Stimulated activated CD8-positive, alpha-beta memory T cell treated with anti-CD3 and anti-CD28 coated beads, Interleukin-15, amount 100 ng/mL, for 4 hours (primary cell): ENCODE measurements at places on chromosomes 1 and 21.
A peak's percentile ranks its signal among the peaks of the same experiment; 100 is the strongest.

DNA sequence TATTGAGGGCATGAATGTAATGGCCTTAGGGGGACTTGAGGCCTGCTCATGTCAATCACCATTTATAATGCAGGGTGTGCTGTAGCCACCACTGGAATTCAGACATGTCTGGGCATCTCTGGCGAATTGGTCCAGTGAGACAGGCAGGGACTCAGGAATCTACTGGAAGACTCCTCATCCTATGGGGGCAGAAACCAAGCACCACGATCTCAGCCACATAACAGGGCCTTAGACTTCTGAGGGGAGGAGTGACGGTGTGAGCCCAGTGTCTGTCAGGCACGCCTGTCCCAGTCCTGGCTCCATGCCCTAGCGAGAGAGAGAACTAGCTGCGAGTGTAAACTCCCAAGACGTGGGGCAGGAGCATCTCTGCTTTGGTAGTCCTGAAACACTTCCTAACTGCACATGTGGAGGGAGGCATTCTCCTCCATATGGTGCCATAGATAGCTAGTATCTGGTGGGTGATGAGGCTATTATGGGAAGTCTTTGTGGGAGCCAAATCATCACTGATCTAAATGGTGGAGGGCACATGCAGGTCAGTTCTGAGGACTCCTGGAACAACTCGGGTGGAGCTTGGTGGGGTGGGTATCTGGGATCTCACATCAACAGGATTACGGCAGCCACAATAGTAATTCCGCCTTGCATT is 29.8 kb upstream of the KIAA0040 start:
- DNase-seq, result no peak

DNA sequence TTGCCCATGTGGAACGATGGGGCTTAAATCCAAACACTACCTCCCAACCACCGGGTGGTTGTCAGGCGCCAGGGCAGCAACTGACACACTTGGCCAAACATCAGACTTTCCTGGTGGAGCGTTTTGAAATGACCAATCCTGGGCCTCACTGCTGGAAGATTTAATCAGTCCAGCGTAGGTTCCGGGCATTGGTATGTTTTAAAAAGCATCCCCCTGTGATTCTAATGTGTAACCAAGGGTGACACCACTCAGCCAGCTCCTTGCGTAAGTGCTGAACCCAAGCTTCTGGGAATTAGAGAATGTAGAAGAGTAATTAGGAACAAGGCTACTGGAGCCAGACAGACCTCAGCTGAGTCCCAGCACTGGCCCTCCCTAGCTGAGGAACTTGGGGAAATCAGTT is 44.8 kb upstream of the KAZN start:
- DNase-seq, result no peak

GRCh38 chr1:58779059-58779754 is 4.6 kb downstream of the JUN start:
- DNase-seq, result no peak

- peak; percentile 60 for DNase-seq
Observed at GRCh38 chr21:14545906-14546480, at the start of gene SAMSN1. Gene SAMSN1, minus strand, starts transcription at chr21:14546315. Its CDS starts 54 bp downstream, at chr21:14546261.

- DNase-seq, result no peak
Observed at GRCh38 chr1:85884372-85885035, 176.3 kb upstream of the ZNHIT6 start.
